ENCODE measurements at places on chromosomes 1 and 21.

DNA sequence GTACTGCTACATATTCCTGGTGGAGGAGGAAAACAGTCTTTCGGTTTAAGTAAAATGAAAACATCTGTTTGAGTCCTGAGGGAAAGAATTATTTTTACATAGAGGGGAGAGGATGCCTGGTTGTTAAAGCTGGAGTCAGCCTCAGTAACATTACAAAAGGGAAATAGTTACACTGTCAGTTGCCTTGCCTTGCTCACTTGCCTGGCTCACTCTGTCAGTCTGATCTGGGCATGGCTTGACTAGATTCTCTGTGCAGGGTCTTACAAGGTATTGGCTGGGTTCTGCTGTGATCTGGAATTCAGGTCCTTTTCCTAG, 8.4 kb upstream of the UBE2U start:
- DNase-seq = no peak

DNA sequence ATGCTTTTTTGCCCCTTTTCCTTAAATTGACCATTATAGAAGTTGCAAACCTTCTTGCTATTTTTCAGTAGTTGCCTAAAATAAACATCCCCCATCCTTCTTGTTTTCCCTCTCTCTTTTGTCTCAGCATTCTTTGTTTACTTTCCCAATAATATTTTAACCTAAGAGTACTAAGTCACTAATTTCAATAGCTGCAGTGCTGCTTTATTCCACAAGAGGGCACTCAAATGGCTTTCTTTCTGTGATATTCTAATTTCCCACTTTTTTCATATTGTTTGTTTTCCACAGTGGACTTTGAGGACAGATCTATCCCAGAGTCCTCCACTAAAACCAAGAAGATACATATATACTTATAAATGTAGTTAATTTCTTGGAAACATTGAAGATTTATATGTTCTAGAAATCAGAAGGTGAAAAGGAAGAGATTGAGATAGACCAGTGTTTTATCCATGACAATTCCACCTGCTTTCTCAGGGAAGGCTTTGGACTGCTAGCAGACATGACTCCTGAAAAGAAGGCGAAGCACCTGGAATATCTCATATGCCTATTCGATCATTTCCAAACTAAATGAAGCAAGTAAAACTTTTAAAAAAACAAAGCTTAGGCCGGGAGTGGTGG, 104.8 kb upstream of the GRIK1 start:
- no peak for DNase-seq

DNA sequence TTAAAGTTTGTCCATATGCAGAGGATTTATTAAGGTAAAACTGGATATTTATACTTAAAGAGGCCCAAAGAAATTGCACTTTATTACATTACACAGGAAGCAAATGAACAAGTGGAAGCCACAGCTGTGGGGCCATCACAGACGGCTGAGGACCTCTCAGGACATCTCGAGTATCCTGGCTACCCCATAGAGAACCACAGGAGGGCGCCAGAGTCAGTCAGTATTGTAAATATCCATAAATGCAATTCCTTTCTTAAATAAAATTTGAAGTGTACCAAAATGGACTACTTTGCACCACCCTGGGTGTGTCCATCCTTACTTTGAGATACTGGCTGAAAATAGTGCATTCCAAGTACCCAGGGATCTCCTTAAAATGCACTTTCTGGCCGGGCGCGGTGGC, 257.2 kb downstream of the MRPL39 start:
- DNase-seq = peak; percentile 57

DNA sequence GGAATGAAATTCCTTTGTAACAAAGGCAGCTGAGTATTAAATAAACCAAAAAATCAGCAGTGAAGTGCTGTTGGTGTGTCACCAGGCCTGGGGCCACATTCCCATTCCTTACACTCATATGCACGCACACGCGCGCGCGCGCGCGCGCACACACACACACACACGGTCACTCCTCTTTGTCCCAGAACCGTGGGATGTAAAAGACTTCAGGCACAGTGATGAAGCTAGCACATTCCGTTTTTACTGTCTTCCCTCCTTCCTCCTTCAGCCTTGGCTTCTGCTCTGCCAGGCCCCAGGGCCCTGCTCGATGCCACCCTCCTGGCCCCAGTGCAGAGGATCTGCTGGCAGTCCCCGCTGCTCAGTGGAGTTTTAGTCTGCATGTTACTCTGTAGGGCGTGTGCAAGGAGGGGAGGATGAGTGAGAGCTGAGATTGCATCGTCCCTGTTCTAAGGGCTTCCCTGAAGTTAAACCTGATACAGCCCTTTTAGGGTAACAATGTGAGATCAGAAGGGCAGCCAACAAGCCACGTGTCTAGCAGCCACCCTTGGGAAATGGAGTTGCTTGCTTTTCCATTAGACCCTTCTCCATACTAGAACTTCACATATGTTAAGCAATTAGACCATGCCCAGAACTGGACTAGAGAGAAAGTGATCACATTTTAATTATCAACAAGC, 71.7 kb upstream of the WDR26 start:
- DNase-seq = no peak

DNA sequence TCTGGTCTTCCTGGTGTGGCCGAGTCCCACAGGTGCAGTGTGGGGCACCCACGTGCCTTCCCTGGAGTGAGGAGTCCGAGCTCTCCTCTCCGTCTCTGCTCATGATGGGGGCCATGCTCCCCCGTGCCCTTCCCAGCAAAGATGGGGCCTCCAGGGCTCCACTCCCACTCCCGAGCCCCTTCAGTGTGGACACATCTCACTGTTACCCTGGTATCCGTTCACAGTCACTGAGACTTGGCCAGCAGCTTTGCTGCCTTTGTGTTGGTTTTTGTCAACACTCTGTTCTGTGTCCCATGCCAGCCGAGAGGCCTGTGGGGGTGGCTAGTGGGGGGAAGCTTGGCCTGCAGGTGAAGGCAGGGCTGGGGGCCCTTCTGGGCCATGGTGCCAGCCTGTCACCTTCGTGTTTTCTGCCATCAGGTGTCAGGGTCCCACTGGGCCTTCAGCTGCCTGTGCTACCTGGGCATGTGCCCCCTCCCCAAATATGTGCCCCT, 46.9 kb upstream of the POFUT2 start:
- DNase-seq = peak; percentile 3

DNA sequence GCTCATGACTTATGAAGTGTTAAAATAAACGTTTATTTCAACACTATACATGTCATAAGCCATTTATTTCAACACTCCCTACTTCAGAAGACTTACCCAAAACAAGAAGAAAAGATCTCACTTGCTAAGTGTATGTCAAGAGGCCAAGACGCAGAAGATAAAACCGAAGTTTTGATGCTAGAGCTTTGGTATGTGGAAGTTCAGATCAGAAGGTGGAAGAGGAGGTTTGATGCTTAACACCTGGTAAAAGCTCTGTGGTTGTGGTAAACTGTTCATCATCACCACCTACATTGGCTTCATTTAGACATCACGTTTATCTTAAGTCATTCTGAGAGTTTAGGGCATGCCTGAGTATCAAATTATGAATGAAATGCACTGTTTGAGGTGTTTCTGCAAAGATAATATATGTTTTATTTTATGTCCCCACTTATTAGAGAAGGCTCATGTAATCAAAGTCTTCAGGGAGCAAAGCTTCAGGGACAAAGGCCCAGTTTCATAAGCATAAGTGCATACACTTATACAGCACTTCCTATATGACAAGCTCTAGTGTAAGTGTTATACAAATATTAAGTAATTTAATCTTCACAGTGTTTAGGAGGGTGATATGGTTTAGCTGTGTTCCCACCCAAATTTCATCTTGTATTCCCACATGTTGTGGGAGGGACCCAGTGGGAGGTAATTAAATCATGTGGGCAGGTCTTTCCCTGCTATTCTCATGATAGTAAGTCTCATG, 533.3 kb downstream of the PTBP2 start:
- no peak for DNase-seq

- no peak for DNase-seq
Observed at GRCh38 chr1:198647055-198647454, 8.2 kb downstream of the PTPRC start.

DNA sequence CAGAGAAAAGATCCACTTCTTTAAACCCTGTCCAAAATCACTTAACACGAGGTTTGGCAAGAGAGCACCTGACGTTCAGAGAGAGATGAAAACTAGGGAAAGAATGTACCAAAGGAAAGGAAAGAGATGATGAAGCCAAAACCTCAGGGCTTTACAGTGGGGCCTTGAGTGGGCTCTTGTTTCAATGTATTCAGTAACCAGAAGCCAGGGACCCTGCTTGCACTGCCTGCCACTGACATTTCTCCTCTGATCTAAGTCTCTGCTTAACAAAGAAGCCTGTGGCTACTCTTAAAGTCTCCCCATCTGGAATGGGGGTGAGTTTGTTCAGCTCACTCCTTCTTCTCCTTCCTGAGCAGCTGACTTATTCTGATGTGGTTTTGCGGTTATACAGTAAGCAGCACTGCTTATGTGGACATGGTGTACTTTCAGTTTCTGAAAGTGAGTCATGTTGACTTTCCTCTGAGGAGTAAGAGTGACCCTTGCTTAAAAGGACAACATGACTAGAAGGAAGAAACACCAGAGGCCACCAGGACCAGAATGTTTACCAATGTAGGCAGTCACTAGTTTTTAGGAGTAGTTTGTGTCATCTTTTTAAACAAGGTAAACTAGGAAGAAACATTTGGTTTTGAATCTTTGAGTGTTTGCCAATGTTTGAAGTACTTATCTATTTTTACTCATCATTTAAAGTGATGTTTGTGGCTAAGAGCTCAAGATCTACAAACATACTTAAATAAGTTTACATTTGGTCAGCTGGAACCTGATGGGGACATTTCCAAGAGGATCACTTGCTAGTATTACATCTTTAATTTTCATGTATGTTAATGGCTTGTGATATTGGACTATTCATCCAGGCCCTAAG, 87.4 kb downstream of the FASLG start:
- no peak for DNase-seq

GRCh38 chr1:91201694-91202093, 179.9 kb upstream of the ZNF644 start:
- no peak for DNase-seq

GRCh38 chr21:40244981-40245380, 377.7 kb downstream of the PCP4 start:
- no peak for DNase-seq

DNA sequence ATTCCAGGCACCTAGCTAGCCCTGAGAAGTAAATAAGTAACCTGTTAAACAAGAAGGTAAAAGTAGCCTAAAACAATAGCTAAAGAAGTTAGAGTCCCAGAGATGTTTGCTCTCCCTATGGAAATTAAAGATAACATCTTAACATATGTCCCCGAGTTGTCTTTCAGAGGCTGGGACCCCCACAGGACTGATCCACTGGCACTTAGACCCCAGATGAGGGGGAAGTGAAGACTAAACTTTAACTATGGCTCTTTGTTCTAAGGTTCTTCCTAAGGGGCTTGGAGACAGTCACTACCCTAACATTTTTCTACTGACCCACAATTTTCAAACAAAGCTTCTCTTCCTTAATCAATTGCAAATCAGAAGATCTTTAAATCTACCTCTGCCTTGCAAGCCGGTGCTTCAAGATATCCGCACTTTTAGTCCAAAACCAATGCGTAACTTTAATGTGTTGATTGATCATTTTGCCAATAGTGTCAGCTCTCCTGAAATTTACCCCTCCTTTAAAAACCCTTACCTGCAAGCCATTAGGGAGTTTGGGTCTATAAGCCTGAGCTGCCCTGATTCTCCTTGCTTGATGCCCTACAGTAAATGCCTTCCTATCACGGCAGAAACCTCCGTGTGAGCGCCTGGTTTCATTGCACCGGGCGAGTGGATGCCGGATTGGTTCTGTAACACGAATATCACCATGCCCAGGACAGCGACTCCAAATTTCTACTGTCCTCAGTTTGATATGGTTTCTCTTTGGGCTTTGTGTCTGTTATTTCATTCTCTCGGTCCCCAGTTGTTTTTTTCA, 404.4 kb downstream of the SIPA1L2 start:
- no peak for DNase-seq

DNA sequence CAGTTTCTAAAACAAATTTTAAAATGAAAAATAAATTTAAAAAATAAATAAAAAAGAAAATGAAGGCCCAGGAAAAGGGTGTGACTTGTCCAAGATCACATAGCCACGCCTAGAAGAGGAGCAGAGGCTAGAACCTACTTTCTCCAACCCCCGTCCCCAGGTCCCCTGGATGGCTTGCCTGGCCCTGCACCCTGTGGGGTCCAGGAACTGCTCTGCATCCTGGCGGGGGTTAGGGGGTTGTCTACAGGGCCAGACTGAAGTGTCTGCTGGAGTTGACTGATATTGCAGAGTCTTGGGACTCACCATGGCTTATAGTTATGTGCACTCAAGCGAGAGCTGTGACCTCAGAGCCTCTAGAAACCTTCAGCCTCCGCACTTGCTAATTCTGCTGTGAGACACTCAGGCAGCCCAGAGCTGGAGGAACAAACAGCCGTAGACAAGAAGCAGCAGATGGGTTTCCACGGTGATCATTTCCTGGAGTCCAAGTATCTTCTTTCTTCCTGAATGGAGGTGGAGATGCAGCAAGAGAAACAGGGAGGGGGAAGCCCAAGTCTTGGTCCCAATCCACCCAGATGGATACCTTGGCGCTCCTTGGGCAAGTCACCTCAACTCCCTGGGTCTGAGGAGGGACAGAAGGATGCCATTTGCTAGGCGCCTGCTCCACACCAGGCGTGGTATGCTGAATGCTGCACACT, 5.2 kb upstream of the EXTL1 start:
- no peak for DNase-seq

- DNase-seq = no peak
Observed at GRCh38 chr1:158976219-158976618, 33.5 kb upstream of the IFI16 start.

DNA sequence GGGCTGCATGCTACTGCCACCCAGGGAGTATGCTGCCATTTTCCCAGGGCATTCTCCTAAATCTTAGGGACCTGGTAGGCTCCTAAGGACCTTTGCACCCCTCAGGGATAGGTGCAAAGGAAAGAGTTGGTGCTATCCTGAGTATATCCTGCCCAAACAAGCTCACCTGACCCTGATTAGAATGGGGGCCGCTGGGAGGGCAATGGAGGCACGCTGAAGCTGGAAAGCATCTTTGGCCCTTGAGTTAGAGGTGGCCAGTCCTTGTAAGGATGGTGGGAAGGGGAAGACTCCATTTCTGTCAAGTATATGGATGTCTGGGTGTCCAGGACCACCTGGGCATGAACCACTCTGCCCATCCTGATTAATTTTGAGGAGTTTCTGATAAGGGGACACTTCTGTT, 48.9 kb upstream of the A3GALT2 start:
- DNase-seq = no peak

- no peak for DNase-seq
Observed at GRCh38 chr1:27569506-27570291, 34.2 kb downstream of the AHDC1 start.

DNA sequence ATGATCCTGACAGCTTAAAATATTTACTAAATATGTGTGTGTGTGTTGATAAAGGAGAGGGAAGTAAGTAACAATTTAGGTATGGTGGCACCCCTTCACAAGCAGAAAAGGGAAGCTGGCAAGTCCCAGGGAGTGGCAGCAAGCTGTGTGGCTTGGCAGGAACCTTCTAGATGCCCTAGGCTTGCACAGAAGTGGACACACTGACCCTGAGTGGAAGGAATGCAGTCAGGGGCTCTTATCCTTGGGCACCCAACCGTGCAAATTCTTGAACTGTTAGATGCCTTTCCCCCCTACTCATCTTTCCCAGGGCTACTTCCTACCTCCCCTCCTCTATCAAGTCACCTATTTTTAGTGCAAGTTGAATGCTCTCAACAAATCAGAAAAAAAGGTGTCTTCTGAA, 18.9 kb downstream of the ACP6 start:
- no peak for DNase-seq

GRCh38 chr1:220326578-220326977, 54.3 kb upstream of the RAB3GAP2 start:
- DNase-seq = no peak

- DNase-seq = no peak
Observed at GRCh38 chr21:42122808-42123207, 51.7 kb downstream of the UMODL1 start.

GRCh38 chr1:231037585-231038517, 2.2 kb downstream of the FAM89A start:
- DNase-seq = no peak

- DNase-seq = no peak
Observed at GRCh38 chr1:3207217-3207848, 138.3 kb downstream of the PRDM16 start.

Measured in adrenal gland (tissue), 19 donors.